ENCODE measurements at places on chromosomes 6 and 20.

GRCh38 chr6:158472447-158472846, 87.4 kb upstream of the TMEM181 start:
- no peak for DNase-seq

DNA sequence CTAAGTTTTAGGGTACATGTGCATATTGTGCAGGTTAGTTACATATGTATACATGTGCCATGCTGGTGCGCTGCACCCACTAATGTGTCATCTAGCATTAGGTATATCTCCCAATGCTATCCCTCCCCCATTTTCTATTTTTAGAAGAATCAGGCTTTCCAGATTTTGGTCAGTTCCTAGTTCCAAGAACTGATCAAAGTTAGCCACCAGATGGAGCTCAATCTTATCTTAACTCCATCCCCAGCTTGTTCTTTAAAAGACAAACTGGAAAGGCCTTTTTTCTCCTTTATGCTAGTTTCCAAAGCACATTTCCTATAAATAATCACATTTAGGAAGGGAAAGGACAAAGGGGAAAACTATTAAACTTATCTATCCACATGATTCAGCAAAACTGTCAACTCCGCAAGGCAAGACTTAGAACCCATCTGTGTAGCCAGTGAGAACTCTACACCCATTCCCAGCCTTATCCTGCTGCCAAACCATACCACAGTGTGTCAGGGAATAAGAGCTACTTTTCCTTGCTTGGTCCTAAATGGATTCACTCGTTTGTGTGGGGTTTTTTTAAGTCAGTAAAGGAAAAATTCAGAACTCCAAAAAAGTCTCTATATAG, 22.8 kb upstream of the KHDC1 start:
- DNase-seq, result no peak

DNA sequence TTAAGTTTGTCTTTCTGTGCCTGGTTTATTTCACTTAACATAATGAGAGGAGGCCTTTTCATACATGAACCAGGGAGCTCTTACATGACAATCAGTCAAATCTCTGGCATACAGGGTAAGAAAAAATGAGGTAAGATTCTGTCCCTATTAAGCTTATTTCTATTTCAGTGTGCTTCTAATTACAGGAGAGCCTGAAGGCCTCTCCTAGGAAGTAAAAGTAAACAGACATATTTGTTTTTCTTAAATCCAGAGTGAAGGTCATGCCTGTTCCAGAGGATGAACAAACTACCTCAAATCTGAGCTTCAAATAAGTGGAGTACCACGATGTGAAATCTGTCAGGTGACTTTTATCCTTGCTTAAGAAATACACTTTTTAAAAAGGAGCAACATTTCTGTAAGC, 72.6 kb downstream of the POPDC3 start:
- no peak for DNase-seq

- no peak for DNase-seq
Observed at GRCh38 chr6:91340896-91341395, 754.1 kb upstream of the MAP3K7 start.

- DNase-seq, result peak; percentile 25
Observed at GRCh38 chr6:17015551-17016381, 86.1 kb upstream of the STMND1 start.

DNA sequence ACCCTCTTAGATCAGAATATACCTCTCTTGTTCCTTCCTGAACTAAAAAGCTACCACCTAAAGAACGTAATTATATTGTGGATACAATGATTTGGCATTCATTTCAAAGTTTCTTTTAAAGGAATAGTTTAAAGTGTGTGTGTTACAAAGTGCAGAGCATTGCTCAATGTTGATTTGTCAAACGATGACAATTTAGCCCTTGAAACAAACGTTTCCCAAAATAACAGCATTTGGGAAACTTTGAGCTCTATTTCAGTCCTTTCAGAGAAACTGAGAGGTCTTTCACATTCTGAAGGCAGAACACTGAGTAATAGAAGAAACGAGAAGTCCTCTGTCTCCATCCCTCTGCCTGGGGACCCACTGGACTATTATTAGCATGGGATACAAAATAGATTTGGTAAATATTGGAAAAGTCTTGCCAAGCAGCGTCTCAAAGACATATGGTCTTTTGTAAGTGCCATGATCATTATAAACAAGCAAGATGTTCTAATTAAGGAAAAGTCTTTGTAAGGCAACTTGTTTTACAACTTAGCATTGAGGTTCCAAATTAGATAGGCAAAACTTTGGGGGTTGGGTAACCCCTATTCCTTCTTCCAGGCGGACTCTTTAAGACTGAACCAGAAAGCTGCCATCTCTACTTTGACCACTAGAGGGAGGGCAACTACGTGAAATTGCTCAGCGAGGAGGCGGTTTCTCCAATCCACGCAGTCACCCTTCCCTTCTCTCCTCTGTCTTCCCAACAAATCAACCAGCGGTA, 208.8 kb downstream of the RNF144B start:
- DNase-seq, result no peak

DNA sequence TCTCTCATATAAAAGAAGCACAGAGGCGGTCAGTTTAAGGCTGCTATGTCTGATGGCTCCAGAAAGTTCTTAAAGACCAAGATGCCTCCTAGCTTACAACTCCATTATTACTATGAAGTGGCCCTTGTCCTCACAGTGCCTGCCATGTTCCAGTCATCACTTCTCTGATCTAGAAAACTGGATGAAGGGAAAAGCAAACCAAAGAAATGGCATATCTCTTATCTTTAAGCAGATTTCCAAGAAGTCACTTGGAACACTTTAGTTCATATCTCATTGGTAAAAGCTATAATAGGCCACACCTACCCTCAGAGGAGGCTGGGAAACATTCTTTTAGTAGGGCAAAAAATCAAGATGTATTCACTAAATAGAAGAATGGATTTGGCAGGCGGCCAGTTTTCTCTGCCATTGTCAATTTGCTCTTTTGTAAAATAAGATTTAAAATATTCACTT, 289.6 kb downstream of the TBC1D7 start:
- DNase-seq, result no peak

GRCh38 chr6:43215066-43215465, 14.2 kb downstream of the DNPH1 start:
- DNase-seq, result no peak
